ENCODE measurements at places on chromosomes 2 and 18.

DNA sequence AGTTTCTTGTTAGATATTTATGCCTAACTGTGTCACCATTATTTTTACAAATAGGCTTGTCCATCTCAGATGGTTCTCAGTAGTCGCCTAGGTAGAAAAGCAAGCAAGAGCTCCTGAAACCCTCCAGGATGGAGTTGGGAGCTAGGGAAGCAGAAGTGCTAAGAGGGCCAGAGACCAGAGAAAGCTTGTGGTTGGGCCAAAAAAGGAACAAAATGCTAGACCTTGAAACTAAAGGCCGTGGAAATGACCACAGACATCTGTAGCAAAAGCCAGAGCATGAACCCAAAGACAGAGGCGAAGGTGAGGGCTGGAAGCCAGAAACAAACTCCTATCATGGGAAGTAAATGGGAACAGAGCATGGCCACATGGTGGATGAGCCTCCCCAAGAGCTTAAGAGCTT, 29.9 kb upstream of the RMDN2 start:
- DNase-seq = no peak

DNA sequence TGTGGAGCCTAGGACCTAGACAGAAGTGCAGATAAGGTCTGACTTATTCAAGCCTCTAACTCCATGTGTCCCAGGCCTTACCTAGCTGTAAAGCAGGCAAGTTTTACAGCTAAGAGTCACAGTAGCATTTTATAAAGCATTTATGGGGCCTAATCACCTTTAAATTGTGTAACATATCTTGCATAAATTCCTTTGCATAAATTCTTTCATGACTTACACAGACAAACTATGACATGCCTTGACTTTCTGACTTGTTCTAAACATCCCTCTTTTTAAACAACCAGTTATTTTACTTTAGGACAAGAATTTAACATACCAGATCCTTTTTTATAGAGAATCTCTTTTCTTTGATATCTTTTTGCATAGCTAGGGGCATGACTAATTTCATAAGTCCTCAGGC, 1257.8 kb upstream of the NRXN1 start:
- no peak for DNase-seq

DNA sequence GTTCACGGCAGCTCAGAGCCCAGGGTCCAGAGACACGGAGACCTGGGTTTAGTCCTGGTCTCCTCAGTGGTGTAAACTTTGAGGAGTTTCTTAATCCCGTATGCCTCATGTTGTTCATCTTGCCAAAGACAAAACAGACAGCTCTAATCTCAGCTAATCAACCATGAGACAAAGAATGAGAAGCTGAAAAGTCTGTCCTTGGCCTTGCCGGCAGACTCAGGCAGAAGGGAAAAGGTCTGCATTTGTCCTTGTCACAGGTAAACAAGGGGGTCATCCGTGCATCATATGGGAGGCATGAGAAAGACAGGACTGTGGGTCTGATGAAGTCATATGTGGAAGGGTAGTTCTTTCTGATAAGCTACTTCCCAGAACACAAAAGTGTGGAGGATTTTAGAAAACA, 1.8 kb upstream of the ARMC9 start:
- DNase-seq = no peak

DNA sequence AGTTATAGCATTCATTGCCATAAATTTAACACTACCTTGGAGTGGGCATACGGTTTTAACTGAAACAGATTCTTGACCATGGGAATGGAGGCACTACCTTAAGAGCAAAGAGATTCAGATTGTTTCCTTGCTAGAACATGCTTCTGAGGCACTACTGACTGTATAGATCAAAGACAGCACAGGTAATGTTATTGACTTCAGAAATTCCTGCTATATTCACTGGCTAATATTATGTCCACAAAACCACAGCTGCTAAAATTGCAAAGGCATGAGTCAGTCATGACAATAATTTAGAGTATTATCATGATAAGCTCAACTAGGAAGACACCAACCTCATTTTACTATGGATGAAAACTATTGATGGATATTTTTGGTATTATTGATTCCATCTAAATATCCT, 39.4 kb downstream of the SLC8A1 start:
- no peak for DNase-seq

DNA sequence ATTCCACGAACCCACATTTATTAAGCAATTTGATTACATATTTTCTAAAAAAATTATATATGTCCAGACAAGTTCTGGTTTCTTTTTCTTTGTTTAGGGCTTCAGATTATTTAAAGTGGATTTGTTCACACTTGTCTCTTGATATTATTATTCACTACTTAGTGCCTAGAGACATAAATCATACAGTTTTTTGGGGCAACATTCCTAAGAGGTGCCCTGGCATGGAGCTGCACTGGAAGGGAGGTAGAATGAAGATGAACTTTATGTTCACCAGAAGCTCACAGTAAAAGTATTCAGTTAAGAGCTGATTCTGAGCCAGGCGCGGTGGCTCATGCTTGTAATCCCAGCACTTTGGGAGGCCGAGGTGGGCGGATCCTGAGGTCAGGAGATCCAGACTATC, 762.7 kb upstream of the TMEFF2 start:
- no peak for DNase-seq

DNA sequence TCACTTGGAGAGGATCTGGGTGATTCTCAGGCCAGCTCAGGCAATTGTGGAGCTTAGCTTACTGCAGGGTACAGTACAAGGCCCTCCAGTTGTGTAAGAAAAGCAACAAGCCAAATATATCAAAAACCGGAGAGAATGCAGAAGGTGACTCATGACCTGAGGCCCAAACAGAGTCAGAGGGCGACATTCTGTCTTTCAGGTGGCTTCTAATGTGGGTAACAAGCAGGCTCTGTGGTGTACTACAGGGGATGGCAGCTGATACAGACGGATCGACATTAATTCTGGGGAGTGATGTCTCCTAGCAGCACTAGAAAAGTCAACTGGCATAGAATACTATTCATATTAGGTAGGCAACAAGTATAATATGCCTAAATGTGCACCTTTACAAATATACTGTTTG, 219.5 kb upstream of the SOX11 start:
- no peak for DNase-seq

DNA sequence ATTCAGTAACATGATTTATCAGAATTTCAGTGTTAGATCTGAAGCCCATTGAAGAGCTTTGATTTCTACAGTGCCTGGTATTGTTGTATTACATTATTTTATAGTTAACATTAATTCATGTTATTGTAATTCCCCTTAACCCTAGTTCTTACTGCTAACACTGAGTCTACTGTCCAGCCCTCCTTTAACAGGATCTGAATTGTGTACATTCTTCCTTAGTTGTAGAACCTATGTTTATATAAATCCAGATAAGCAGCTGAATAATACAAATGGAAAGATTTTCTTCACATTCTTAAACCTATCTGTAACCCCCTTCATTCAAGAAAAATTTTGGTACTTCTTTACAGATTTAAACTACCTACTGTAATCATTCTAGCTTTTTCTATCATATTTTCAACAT, 14.7 kb downstream of the NDUFAF7 start:
- no peak for DNase-seq

DNA sequence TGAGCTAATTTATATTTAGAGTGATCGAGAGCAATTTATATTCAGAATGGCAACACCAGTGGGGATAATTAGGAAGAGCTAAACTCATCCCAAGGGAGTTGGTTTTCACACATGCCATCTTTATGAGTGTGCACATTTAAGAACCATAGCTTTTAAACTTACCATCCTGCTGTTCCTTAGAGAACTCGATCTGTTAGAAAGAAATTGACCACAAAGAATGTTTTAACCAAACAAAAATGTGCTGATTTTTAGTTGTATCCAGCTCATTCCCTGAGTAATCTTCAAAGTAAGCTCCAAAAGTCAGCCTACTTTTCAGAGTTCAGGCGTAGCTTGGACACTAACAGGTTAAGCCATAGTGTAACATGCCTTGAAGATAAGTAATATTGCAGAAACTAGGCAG, 12.6 kb downstream of the MYL1 start:
- DNase-seq = no peak

GRCh38 chr18:69683176-69683575, 264.5 kb downstream of the CD226 start:
- no peak for DNase-seq

DNA sequence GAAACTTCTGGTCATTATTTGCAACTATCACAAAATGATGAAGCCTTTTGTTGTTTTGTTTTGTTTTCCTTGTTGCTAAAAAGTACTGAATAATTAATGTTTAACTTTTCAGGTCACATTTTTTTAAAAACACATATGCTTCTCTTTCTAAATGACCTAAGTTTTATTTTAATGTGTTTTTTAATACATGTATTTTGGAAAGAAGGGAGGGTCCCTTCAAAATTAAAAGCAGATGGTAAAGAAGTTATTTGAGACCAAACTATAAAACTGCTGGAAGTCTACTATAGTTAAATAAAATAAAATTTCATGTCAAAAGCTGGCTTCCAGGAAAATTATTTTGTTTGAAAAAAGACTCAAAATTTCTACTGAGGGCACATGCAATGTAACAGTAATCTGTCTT, 39.5 kb upstream of the ASNSD1 start:
- no peak for DNase-seq

Measured in GM06990 (cell line).